ENCODE measurements at places on chromosomes 1 and 21.

DNA sequence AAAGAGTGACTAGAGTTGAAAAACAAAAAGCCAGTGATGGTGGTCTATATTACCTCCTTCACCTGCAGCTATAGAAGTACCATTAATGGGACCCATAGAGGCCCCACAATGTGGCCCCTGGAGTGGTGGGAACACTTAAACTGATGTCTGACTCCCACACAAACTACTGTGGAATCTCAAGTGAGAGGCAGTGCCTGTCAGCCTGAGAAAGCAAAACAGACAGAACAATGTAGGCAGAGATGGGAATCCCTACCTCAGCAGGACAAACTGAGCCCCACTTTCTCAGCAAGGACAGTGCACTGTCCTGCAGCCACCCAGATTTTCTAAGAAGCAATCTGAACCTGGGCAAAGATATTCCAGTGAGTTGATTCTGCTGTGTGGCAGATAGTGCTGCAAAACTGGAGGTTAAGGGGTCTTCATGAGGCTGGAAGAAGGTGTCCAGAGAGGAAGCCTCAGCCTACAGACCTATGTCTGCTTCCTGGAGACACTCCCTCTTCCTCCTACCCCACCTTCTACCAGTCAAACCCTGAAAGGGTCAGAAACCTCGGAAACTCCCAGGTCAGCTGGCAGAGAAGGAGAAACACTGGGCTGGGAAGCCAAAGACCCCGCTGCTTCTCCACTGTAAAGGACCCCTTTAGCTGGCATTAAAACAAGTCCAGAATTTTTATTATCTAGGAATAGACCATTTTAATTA, 228.7 kb downstream of the C1orf94 start:
- no peak for DNase-seq

- peak; percentile 53 for DNase-seq
Observed at GRCh38 chr1:162541619-162542141, 19.8 kb upstream of the UAP1 start.

GRCh38 chr1:118788463-118788862, 199.7 kb downstream of the TBX15 start:
- DNase-seq: no peak

DNA sequence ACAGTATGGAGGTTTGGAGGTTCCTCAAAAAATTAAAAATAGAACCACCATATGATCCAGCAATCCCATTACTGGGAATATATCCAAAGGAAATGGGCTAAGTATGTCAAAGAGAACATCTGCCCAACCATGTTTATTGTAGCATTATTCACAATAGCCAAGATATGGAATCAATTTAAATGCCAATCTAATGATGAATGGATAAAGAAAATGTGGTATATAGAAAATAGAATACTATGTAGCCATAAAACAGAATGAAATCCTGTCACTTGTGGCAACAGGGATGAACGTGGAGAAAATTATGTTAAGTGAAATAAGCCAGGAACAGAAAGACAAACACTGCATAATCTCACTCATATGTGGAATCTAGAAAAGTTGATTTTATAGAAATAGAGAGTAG, 201.7 kb upstream of the AJAP1 start:
- DNase-seq: no peak

DNA sequence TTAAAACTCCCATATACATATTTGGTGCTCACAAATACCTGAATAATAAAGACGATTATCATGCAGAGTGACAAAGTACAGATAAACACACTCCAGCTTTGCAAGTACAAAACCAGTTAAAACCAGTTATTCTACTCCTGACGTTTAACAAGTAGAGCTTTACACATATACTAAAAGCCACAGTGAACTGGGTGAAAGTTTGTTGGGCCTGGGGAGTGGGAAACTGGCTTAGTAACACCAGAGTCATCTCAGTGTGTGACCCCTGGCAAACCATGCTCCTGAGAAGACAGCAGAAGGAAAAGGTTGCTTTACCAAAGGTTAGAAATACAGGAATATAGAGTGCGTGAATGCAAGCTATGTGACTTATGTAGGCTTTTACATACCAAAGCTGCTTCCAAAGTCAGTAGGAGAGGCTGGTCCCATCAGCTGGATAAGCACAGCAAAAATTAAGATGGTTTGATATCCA, 148.1 kb downstream of the NRIP1 start:
- DNase-seq: no peak

- no peak for DNase-seq
Observed at GRCh38 chr1:153616917-153617311, 789 bp upstream of the S100A14 start.

DNA sequence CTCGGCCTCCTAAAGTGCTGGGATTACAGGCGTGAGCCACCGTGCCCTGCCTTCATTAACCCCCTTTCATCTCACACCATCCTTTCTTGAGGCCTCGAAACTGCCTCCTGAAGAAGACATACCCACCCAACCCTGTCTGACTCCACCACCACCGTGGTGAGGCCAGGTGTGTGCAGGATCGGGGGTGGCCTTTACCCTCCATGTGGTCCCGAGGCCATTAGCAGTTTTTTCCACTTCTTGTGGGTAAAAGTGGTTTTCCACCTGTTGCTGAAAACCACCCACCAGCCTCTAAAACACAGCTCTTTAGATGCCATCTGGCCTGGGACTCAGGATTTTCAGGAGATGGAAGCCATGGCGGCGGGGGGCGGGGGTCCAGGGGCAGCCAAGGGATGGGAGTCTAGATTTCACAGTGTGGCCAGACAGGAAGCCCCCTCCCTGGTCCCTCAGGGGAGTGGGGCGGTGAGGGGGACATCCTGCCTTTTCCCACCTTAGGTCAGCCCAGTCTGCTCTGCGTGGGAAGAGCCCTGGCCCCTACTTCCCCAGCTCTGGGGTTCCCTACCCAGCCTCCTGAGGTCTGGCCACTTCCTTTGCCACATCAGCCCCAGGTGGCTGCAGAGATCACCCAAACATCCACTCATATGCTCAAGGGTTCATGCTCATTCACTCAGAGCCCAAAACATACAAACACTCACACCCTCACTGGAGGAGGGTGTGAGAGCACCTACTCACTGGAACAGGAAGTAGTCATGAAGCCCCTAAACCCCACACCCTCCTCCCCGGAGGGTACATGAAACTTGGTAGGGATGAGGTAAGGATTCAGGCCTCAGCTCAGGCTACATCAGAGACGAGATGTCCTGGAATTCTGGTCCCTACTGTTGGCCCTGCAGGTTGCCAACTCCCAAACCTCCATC, 2.3 kb downstream of the FGR start:
- DNase-seq: no peak

GRCh38 chr1:94654919-94655318, 113.4 kb upstream of the F3 start:
- no peak for DNase-seq

DNA sequence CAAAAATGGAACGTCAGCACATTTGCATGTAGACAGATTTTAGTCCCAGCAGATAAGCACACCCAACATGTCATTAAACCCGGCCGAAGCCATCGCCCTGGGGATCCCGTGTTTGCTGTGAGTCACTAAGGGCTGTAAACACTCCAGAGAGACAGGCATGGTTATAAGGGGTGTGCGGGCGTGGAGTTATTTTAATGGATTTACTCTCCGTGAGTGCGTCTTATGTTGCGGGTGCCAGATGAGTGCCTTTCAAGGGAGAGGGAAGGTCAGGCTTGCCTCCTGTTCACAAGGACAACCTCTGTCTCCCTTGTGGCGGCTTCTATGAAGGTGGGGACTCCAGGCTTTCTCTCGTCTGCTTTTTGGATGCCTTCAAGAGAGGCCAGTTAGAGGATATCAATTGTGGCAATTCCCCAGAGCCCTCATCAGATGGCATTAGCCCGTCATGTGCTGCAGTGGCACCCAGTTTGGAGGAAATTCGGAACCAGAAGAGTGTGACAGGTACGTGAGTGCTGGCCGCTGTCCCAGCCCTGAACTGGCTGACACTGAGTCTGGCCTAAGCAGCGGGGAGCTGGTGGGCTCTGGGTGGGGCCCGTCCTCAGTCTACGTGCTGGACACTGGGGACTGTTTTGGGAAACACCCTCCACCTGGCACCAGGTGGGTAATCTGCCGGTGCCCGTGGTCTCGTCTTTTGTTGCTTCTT, 223.8 kb upstream of the TMEM51 start:
- DNase-seq: no peak

DNA sequence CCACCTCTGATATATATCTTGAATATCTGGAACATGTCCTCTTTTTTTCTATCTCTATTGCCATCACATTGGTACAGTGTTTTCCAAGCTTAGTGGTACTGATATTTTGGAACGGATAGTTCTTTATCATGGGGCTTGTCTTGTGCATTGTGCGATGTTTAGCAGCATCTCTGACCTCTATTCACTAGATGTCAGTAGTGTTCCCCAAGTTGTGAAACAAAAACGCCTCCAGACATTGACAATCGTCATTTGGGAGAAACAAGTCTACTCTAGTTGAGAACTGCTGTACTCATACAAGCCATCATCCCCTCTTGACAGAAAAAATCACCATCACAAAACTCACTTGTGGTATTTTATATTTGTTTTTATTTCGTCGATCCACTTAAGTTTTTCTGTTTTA, 79.7 kb upstream of the CHODL start:
- no peak for DNase-seq

- DNase-seq: no peak
Observed at GRCh38 chr21:35559829-35560225, 500.5 kb downstream of the SETD4 start.

GRCh38 chr1:89989799-89990198, 5.1 kb upstream of the ZNF326 start:
- no peak for DNase-seq

DNA sequence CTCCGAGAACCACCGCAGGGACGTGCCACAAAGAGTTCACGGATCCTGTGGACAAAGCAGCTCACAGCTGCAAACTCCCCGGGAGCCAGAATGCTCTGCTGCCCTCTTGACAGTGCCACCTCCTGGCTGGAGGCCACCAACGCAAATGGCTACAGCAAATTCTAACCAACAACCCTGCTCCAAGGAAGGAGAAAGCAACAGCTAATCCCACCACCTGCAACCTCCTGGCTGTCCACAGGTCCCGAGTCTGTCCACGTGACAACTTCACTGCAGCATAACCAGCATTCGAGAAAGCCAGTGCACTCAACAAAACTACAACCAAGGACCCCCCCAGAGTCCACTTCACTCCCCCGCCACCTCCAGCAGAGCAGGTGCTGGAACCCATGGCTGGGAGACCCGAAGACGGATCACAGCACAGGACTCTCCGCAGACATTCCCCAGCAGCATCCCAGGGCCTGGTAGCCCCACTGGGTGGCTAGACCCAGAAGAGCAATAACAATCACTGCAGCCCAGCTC, 17.3 kb downstream of the POFUT2 start:
- DNase-seq: no peak

- DNase-seq: no peak
Observed at GRCh38 chr1:209810783-209811182, 4.8 kb upstream of the IRF6 start.

DNA sequence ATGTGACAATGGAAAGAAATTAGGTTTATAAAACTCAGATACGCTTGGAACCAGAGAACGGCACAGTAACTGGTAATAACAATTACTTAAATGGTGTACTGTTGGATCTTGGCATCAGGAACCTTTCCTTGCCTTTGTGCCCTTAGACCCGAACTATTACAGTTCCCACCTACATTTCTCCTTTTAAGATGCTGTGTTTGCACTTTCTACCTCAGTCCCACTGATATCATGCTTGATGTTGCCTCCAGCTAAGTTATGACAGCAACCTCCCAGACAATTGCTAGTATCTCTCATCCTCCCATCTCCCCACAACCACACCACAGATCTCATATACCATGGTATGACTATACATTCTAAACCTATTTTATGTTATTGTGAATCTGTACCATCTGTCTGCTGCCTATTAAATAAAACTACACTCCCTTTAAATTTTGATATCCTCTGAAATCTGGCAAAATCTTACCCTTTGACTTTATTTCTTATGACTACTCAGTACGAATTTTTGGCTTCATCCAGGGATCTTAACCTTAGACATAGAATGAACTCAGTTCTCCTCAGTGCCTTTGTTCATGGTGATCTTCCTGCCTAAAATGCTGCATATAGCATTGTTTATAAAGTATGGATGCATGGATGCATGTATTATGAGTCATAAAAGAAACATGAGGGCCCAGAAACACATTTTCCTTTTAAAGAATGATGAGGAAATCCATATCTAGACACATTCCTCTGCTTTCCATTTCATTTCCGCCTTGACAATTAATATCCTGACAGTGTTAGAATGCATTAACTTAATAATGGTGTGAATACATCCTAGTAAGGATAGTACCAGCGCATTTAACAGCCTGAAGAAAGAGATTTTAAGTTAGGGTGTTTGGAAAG, 64.1 kb downstream of the LRRC8D start:
- no peak for DNase-seq

- DNase-seq: no peak
Observed at GRCh38 chr1:198463709-198464108, 76.8 kb downstream of the ATP6V1G3 start.

GRCh38 chr1:9705337-9706093, 54.0 kb downstream of the PIK3CD start:
- no peak for DNase-seq

GRCh38 chr1:64404202-64404601, 65.7 kb upstream of the CACHD1 start:
- no peak for DNase-seq

- DNase-seq: no peak
Observed at GRCh38 chr1:232891071-232891470, 59.3 kb upstream of the NTPCR start.

DNA sequence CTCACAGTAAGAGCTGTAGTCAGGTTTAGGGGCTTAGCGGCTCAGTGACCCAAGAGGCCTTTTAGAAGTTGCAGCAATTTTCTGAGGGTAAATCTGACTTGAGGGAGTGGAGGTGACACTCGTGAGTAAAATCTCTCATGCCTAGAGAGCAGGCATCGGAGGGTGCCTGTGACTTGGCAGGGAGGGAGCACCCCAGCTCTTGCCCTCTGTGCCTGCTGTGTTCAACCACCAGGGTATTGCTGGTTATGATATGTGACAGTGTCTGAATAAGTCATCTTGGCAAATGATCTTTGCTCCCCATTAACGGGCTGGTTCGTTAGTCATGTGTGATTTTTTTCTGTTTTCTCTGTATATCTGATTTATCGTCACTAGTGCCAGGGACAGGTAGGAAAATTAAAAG, 5.9 kb downstream of the MAN1C1 start:
- no peak for DNase-seq

DNA sequence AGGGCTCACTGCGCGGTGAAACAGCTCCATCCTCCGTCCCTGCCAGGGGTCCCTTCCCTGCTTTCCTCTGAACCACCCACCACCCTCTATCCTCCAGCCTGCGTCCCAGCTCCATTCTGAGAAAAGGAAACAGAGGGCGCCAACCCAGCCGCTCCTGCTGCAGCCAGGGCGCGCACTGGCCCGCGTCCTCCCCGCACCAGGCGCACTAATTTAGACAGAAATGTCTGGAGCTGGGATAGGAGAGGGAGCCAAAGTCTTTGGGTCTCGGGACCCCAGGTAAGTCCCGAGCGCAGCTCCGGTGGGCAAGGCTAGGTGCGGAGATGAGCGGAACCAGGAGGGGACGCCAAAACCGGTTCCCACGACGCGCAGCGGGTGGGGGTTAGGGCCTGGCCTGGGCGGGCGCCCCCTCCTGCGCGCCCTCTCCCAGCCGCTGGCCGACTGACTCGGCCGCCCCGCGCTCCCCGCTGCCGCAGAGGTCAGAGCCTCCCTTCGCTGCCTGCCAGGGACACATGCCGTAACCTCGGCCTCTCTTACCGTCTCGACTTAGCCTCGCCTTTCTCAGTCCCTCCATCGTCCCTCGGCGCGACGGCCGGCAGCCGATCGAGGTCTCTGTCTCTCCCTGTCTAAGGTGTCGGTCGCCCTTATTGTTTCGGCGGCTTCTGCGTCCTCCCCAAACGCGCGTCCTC, 2.0 kb downstream of the CAMK2N1 start:
- no peak for DNase-seq

- DNase-seq: no peak
Observed at GRCh38 chr1:39720094-39720999, 18.3 kb upstream of the PPIE start.

- DNase-seq: no peak
Observed at GRCh38 chr1:156433602-156434001, 64.6 kb downstream of the RHBG start.

Data from thoracic aorta (tissue), 2 donors.